ENCODE measurements at places on chromosomes 2 and 18. TPM values are rescaled to one million over a fixed set of nuclear protein-coding genes. Genes with fewer than 3 reads are reported as not detected.

GRCh38 chr2:168740360-168740759, 62.1 kb upstream of the NOSTRIN start:
- no peak for DNase-seq

GRCh38 chr2:212908031-212908430, 243.4 kb downstream of the IKZF2 start:
- DNase-seq: no peak

CRIM1 gene
- 168 TPM for total RNA-seq

IDH1 gene
- 44.4 TPM for total RNA-seq

DNA sequence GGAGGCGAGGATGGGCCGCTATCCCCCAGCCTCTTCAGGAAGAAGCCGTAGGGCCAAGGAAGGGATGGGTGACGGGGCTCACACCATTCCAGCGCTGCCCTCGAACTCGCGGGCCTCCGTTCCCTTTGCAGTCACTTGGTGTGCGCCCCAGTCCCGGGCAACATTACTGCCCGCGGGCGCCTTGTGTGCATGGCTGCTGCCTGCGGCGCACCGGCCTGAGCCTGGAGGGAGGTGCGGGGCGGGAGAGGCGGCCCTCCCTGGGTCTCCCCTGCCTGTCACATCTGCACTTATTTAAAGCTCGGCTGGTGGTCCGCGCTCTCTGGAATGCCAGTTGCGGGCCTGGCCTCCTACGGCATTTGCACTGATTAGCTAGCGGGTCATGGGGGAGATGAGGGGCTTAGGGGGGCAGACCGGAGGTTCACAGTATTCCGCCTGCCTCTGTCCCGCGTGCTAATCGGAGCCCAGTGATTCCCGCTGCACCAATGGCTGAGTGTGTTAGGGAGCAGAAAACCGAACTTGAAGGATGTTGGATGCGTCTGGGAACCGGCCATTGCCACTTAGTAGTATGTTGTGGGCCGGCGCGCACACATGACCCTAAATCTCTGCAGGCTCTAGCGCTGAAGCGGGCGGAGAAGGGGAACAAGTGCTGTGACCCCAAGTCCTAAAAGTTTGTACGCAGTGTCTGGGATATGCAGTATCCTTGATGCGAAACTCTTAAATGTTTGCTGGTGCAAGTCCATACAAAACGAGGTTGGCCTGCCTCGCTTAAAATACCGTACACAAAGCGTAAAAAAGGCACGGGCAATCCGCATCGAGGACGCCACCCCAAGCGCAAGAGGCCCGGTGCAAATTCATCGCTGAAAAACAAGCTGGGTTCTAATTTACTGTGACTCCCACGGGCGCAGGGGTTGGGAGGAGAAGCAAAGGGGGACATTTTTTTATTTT, 161.2 kb upstream of the SIX2 start:
- no peak for DNase-seq

DNA sequence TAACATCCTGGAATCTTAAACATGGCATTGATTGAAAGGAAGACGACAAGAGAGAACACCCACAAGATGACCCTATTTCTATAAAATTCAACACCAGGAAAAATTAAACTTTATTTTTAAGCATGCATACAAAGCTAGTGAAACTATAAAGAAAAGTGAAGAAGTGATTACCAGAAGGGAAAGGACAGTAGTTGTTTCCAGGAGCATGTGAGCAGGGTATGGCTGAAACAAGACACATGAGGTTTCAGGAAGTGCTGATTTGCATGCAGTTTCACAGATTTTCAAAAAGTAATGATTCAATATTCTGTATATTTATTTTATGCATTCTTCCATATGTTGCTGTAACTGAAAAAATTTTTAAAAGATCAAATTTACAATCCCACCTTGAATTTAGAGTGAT, 24.6 kb upstream of the DAW1 start:
- DNase-seq: no peak

- DNase-seq: no peak
These were observed 39.8 kb downstream of the WDR33 start for GRCh38 chr2:127770973-127771735.

DNA sequence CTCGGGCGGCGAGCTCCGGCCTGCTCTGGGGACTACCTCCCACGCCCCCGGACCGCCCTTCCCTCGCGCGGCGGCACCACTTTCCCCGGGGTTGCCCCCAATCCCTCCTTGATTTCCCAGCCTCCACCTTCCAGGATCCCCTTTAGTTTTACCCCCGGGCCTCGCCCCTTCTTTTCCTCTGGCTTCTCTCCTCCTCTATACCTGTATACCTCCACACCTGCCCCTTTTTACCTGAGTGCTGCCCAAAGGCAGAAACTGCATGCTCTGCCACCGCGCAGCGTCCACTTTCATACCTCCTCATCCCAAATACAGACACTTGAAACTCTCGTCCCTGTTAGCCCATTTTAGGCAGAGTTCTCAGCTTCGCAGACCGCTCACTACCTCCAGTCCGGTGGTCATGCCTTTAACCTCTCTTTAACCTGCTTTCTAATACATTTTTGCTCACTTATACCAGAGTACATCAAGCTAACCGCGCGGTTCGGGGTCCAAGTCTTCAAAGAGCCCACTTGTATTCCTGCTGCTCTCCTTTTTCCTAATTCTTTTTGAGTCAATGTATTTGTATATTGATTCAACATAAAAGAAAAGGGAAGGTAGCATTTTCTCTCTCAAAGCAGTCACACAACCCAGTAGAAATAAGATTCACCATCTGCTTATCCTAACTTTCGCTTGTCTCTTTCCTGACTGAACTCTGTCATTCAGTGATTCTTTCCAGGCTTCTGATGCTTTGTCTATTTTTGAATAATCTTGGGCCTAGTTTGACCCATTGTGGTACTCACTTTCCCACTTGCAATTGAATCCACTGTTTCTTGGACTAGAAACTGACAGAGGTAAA, 901 bp downstream of the SPOPL start:
- DNase-seq: no peak

DNA sequence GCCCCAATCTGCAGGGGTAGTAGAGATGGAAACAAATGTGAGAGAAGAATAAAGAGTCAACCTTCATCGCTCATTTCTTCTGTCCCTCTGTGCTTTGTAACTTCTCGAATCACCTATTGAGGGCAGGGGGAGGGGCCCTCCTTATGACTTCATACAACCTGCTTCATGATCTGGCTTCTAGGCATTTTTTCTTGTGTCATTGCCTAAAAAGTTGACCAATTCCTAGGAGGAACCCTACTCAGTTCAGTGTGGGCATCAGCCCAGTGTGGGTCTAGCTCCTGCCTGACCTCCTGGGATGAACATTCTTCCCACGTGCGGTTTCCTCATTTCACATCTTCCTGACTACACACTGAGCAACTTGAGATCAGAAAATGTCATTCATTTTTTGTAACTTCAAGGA, 46.3 kb upstream of the CREB1 start:
- no peak for DNase-seq

GRCh38 chr2:26298286-26298637, 47.7 kb upstream of the SELENOI start:
- DNase-seq: no peak

- DNase-seq: no peak
These were observed 37.2 kb downstream of the RELCH start for GRCh38 chr18:62224229-62224628.

ANKRD30BL gene
- not detected for total RNA-seq

DNA sequence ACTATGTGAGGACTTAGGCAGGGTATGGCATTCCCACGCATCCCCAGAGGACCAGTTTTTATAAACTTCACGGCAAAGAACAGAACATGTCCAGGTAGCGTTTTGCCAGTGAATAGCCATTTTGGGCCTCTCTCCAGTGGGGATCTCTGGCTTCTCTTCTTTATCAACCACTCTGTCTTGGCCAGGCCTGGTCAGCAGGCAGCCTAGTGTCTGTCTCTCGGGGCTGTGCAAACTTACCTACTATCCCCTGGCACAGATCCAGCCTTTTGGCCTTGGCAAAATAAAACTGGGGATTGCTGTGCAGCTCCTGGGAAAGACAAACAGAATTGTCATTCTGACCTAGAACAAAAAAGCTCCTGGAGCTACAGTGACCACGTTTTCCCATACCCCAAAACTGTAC, 14.5 kb downstream of the CAPN14 start:
- no peak for DNase-seq

- no peak for DNase-seq
These were observed 68.3 kb downstream of the VWA3B start for GRCh38 chr2:98155291-98155690.

FIGN gene
- 3.6 TPM for total RNA-seq

CCDC141 gene
- total RNA-seq: 4.6 TPM
